ENCODE measurements at places on chromosomes 4 and X.

- DNase-seq = no peak
These were observed 645 bp upstream of the RAB28 start for GRCh38 chr4:13484749-13485221.

DNA sequence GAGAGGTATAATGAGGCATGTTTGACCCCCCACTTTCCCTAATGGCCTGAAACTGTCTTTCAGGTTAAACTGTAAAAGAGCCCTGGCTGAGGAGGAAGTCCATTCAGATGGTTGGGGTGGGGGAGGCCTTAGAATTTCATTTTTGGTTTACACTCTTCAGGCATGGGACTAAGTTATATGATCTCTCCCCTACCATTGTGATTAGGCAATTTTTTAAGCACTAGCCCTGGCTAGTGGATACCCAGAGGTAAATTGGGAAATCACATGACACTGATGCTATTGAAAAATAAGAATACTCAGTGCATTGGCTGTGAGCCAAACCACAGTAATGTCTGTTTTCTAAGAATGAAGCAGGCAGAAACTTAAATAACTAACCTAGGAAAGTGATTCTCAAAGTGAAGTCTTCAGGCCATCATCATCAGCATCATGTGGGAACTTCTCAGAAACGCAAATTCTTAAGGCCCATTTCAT is 149.7 kb downstream of the RRAGB start:
- no peak for DNase-seq

GRCh38 chrX:41096339-41096955 is 11.2 kb downstream of the USP9X start:
- DNase-seq = no peak

GRCh38 chr4:69095301-69095731 is 958 bp upstream of the UGT2B7 start:
- DNase-seq = no peak
